ENCODE measurements at places on chromosomes 3 and 15.

DNA sequence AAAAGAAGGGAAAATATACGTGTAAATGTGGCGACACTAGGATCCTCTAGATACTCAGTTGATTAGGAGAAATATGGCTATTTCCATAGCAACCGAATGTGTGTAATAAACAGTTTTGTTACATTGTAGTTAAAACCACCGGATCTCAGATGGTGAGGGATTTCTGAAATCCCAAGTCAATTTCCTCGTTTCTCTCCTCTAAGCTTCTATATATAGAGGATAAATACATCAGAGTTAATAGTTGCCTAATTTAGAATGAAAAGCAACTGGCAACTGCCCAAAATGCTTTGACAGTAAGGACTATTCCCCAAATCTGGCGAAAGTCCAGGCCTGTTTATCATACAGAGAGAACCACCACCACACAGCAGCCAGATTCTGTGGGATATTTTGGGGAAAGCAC lies 112.6 kb downstream of the GABRB3 start:
- no peak for DNase-seq

GRCh38 chr3:22366781-22367180 lies 615.8 kb upstream of the ZNF385D start:
- DNase-seq = no peak

GRCh38 chr15:74221399-74222239 lies 14.5 kb upstream of the CCDC33 start:
- DNase-seq = no peak

DNA sequence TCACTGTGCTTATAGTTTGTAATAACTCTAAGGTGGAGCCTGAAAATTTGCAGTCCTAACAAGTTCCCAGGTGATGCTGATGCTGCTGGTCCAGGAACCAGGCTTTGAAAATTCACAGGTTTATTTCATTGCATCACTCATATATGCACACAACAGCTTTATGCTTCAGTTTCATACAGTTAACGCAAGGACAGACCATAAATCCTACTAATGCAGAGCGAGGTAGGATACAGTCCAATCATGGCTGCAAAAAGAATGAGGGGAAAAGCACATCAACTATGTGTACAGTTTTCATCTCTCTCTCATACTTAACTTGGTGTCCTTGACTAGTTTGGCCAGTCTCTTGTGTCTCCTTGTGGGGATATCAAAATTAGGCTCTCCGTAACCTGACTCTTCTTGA lies 135.1 kb downstream of the SLCO3A1 start:
- DNase-seq = no peak

- no peak for DNase-seq
Observed at GRCh38 chr15:82021992-82022391, 23.8 kb downstream of the MEX3B start.

GRCh38 chr3:34077417-34078195 lies 279.2 kb downstream of the PDCD6IP start:
- DNase-seq = no peak

DNA sequence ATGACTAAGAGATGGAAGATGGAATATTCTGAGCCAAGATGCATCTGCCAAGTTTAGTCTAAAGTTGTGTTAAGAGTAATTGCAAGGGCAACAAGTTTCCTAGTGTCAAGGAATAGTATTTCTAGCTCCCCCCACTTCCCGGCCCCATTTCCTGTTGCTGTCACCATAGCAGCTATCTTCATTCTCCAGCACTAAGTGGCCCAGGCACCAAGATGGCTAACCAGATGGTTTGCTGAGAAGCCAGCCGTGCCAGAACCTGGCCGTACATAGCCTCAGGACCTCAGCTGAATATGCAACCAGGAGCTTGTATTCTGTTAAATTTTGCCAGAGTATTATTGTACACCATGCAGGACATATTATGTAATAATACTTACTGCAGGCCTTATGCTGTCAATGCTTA lies 108.8 kb upstream of the UMPS start:
- DNase-seq = no peak

DNA sequence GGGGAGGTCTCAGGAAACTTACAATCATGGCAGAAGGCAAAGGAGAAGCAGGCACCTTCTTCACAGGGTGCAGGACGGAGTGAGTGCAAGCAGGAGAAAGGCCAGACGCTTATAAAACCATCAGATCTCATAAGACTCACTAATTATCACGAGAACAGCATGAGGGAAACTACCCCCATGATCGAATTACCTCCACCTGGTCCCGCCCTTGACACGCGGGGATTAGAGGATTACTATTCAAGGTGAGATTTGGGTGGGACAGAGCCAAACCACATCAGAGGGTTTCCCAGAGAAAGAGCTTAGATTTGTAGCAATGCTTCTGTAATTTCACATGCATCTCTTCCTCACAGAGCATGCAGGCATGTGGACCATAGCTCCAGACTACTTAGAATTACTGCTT lies 615.7 kb upstream of the UBE2E2 start:
- DNase-seq = no peak

DNA sequence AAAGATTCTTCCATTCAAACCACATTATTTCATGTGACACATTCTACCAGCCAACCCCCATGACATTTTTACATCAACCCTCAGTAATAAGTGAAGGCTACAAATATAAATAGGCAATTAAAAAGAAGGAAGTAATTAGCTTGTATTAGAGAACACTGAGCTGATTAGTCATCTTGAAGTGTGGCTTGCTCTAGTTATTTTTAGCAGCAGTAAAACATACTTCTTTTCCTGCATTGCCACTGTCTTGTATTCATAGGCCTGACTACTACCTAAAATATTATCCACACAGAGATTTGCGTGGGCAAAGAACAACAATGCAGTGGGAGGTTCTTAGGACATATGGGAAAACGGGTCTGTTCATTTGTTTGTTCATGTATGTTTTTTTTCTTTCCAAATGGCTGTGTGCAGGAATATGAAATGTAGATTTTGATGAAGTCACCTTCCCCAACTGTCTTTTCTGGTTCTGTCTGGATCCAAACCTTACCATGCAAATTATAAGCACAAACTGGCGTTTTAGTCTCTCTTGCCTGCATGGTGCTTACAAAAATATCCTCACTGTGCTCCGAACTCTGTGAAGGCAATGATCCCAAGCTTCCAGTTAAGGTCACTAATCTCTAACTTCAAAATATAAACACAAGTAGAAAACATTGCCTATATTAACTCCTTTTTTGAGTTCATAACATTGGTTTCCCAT lies 31.5 kb upstream of the TM4SF4 start:
- DNase-seq = no peak
